Body of pancreas (tissue), 4 donors: ENCODE measurements at places on chromosomes 6 and 20.

DNA sequence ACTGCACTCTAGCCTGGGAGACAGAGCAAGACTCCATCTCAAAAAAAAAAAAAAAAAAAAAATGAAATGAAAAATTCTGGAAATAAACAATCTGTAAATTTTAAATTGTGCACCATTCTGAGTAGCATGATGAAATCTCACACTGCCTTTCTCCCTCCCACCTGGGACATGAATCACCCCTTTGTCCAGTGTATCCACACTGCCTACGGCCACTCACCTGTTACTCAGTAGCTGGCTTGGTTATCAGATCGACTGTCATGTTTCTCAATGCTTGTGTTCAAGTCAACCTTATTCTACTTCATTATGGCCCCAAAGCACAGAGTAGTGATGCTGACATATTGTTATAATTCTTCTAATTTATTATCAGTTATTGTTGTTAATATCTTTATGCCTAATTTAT is 58.7 kb upstream of the MTHFD1L start:
- no peak for DNase-seq

DNA sequence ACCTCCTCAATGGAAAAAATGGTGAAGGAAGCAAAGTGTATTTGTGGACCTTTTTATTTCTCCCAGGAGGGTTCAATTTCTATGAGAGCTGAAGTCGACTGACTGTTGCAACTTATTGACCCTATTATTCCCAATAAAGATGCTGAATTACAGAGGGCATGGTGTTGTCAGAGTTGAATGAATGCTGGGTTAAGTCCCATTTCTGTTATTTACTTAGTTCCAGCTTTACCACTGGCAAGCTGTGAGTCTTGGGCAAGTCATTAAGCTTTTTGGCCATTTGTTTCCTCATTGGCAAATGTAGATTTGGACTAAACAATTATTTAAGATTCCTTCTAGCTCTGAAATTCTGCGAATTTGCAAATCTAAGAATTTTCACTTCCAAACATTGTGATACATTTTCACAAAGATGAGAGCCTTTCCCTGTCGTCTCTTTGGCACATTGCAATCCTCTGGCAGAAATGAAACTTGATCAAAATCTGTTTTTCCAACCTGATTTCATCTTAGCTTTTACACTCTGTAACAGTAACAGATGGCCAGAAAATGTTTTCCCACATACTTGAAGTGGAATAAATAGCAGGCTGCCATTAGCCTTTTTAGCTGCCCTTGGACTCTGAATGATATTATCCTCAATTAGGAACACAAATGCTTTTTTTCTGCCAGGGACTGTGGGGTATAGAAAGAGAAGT is 21.3 kb downstream of the BLTP3A start:
- DNase-seq, result no peak

- no peak for DNase-seq
Measured at GRCh38 chr6:148502773-148503135, 160.1 kb downstream of the SASH1 start.

DNA sequence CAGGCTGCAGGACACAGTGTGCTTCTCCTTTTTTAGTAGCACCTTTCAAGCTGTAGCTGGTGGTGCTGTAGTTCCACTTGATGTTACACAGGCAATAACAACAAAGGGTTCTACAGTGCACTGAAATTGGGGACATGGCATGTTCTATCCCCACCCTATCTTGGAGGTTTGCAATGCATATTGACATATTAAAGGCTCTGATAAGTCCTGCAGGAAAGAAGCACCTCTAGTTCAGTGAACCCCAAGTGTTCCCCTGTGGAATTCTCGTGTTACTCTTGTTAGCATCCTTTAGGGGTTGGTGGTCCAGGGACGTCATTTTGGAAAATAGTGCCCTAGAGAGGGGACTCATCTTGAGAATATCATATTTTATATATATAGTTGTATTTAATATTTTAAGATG is 337.6 kb downstream of the DHX35 start:
- no peak for DNase-seq
